Head of caudate nucleus (tissue), 42 donors: ENCODE measurements at places on chromosomes 2 and 18.

DNA sequence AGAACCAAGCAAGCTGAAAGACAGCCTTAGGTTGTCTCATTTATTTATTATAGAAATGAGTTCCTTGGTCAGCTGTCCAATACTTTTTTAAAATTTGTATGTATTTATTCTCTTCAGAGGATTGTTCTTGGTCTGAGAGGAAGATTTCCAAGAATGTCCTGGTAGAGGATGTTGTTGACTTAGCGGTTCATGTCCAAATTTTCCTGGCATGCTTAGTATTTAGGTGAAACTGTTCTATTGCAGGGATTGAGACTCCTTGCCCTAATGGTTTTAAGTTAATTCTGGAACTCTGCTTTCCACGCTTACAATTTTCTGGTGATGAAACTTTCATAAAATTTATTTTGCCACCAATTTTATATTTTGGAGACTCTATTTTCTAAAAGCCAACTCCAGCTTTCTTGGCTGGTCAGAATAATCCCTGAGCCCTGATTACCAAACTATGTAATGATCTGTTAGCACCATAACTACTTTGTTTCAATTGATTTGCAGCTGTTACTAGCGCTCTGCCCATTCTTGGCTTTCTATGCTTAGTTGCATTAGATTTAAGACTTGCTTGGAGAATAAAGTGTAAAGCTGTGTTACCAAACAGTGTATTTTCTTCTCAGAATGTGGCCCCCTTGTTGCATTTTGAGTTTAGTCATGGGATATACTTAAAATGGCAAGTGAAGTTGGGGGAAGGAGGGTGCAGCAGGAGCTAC, 1868.8 kb upstream of the CELF4 start:
- DNase-seq: no peak

- no peak for DNase-seq
Observed at GRCh38 chr2:47003641-47004427, 88.2 kb upstream of the MCFD2 start.

GRCh38 chr2:50018292-50018691, 864.0 kb upstream of the FSHR start:
- DNase-seq: no peak

DNA sequence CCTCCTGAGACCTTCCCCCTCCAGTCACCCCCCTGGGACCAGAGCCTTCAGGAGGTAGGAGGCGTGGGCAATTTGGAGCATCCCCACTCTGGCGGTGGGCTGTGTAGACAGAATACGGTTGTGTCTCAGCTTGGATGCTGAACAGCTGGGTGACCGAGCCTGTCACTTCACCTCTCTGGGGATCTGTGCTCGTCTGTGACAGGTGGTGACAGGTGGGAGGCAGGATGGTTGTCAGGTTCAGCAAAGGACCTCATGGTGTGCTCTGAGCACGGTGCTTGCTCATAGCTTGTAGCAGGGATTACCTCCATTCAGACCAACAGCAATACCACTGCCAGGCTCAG, 186.5 kb upstream of the HS6ST1 start:
- DNase-seq: no peak

DNA sequence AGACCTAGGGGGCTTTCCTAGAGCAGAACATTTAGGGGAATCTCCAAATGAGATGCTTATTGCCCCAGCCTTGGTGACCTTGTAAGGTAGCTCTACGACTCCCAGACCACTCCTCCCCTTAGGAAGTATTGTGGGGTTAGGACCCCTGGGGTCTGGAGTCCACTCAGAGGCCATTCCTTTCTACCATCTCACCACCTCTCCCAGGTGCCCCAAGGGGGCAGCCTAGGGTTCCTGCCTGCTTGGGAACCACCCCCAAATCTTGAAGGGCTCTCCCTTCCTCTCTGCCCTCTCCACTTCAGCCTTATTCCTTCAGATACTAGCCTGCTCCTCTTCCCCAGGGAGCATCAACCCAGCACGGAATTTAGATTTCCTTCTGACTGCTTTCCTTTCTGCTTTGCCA, 17.5 kb upstream of the EXOC6B start:
- DNase-seq: no peak

- DNase-seq: no peak
Observed at GRCh38 chr2:216221811-216222210, 112.7 kb downstream of the XRCC5 start.
